ENCODE measurements at places on chromosomes 1 and 21.
A peak's percentile ranks its signal among the peaks of the same experiment; 100 is the strongest.

DNA sequence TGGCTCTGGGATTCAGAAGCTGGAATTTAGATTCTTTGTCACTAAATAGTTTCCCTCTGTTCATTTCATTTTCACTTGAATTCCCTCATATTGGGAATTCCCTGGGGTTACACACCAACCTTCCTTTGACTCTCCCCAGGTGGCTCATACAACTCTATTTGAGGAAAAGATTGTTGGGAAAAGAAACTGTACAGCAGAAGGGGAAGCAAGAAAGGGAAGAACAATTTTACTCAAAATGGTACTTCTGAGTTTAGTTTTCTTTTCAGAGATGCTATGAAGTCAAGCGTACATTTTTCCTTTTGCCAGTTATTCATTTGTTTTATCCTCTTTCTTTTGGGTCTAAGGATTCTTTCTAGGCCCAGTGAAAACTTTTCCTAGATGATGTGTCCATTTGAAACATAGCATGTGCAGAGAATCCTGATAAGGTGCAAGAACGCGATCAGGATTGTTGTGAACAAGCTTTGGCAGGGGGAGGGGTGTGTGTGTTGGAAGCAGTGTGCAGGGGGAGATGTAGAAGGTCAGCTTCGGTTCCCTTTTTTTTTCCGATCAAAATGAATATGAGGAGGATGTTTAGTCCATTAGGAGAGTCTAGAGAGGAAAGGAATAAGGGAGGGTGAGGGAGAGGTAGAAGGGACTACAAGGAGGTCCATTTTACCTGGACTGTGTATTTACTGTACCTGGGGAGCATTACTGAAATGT is 26.8 kb upstream of the CD1D start:
- no peak for DNase-seq

- no peak for DNase-seq
Observed at GRCh38 chr1:54363925-54364324, 42.3 kb downstream of the SSBP3 start.

- no peak for DNase-seq
Observed at GRCh38 chr1:201780952-201781351, 48.0 kb upstream of the IPO9 start.

- DNase-seq, result peak; percentile 37
Observed at GRCh38 chr1:119008483-119009311, 20.6 kb upstream of the TBX15 start.

DNA sequence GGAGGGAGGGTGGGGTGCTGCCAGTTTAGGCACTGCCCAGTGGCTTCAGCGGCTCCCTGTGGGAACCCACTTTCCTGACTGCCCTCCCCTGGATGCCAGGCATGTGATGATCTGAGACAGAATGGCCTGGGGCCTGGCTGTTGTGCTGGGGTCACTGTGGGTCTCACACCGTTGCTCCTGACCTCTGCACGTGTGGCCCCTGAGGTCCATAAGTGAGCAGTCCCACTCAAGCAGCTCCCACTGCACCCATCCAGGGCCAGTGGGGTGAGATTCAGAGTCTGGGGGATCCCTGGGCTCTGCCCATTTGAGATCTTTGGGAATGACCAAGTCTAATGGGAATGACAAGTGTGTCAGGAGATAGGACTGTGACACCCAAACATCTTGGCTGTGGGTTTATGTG is 18.0 kb downstream of the PODN start:
- DNase-seq, result no peak

DNA sequence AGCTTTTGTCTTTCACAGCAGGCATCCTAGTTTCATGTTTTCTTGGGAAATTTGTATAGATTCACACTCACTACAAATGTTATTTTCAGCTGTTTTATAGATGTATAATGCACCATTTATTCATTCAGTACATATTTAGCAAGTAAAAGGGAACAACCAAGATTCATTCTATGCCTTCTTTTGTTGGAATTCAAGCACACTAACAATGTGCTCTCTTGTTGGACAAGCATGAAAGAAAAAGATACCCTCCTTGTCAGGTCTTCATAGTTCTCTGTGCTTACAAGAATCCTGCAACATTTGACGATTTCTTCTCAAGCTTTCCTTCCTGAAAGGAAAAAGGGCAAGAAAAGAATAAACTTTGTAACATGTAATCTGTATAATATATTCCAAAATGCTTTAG is 456.0 kb downstream of the USP25 start:
- no peak for DNase-seq

DNA sequence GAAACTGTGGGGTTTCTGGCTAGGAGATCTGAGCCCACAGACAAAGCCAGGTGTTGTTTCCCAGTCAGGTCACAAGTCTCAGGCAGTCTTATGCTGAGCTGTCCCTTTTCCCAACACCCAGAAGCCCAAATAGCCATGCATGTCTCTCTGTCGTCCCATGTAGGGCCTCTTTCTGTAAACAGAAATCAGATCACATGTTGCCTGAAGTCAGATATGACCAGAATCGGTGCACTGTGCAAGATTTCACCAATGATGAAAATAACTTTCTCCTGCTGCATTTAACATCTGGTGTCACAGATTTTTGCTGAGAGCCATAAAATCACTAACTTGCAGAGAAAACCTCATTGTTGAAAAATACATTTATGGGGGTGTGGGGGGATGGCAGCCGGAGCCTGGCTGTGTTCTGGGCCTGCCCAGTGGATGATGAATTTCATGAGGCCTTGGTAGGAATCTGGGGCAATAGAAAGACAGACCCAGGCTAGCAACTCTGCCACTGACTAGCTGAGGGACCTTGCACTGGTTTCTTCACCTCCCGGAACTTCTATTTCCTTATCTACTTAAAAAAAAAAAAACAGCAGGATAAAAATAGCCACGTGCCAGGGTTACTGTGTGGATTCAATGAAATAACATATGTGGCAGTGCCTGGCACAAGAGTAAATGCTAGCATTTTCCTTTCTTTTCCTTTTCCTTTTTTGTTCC is 158.8 kb upstream of the NFIA start:
- no peak for DNase-seq

GRCh38 chr1:1782399-1783221 is 4.3 kb upstream of the NADK start:
- DNase-seq, result no peak

DNA sequence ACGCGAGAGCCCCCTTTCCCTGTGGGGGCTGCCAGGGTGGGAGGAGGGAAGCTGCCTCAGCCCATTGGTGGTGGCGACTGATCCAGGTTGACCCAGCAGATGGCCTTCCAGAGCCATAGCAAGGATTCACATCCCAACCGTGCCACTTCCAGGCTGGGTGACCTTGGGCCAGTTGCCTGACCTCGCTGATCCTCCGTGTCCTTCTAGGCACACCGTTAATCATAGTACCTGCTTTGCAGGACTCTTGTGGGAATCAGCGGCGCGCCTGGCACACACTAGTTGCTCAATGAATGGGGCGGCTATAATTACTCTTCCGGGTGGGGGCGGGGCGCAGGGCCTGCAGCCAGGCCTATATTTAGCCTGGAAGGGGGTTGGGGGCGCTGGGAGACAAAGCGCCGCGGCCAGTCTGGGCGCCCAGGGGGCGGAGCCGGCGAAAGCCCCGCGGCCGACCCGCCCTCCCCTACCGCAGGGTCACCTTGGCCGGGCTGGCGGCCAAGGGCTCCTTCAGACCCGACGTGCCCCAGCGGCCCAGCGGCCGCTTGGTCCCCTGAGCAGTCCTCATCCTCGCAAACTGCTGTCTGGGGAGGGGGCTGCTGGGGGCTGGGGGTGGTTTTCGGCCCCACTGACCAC is 5.1 kb downstream of the HSPB7 start:
- DNase-seq, result peak; percentile 39

DNA sequence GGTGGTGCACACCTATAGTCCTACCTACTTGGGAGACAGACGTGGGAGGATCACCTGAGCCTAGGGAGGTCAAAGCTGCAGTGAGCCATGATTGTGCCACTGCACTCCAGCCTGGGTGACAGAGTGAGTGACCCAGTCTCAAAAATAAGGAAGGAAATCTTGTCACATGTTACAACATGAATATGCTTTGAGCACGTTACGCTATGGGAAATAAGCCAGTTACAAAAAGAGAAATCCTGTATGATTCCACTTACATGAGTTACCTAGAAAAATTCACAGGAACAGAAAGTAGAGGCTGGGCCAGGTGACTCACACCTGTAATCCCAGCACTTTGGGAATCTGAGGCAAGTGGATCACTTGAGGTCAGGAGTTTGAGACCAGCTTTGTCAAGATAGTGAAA is 6.7 kb upstream of the PADI6 start:
- no peak for DNase-seq

DNA sequence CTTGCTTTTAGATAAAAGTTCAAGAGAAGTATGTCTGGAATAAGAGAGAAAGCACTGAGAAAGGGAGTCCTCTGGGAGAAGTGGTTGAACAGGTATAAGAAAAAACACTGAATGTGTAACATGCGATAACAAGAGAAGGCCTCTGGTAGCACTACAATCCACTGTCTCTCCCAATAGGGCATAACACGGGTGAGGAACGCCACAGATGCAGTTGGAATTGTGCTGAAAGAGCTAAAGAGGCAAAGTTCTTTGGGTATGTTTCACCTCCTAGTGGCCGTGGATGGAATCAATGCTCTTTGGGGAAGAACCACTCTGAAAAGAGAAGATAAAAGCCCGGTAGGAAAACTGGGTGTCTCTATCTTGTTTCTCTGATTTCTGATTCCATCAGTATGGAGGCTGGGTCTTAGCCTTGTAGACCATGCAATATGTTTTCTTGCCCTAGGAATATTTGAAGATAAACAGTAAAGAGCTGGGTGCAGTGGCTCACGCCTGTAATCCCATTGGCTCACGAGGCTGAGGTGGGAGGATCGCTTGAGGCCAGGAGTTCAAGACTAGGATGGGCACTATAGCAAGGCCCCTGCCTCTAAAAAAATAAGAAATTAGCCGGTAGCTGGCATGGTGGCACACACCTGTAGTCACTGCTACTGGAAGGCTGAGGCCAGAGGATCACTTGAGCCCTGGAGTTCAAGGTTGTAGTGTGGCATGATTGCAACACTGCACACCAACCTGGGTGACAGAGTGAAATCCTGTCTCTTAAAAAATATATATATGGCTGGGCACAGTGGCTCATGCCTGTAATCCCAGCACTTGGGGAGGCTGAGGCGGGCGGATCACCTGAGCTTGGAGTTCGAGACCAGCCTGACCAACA is 40.4 kb downstream of the DAP3 start:
- DNase-seq, result peak; percentile 75

- no peak for DNase-seq
Observed at GRCh38 chr21:40797891-40798290, 49.1 kb downstream of the DSCAM start.

DNA sequence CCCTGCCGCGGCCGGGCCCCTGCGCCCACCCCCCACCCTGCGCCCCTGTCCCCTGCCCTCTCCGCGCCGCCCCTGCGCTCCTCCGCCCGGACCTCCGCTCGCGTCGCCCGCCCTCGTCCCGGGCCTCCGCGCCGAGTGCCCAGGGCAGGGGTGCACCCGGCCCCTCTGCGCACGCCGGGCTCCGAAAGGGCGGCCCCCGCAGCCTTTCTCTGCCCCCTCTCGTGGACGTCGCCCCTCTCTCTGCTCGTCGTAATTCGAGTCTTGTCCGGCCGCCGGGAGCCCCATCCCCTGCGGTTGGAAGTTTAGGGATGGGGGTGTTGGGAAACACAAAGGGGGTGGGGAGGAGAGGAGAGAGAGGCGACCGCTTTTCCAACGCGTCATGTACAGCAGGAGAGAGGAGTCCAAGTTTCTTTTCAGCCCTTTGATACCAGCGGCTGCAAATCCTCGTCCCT is 407 bp downstream of the GALNT2 start:
- peak; percentile 43 for DNase-seq

DNA sequence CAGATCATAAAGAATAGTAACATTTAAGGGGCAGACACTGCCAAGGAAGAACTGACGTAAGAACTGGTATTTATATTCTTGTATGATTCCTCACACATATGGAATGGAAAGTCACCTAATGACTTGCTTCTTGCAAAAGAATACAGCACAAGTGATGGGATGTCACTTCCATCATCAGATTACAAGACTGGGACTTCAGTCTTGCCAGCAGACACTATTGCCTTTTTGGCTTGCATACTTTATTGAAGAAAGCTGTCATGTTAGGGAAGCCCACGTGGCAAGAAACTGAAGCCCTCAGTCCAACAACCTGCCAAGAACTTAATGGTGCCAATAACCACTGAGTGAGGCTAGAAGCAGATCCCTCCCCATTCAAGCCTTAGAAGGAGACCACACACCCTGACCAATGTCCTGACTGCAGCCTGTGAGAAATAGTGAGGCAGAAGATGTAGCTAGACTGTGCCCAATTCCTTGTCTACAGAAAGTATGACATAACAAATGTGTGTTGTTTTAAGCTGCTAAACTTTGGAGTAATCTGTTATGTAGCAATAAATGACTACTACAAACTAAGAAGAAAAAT is 12.0 kb downstream of the EGLN1 start:
- DNase-seq, result no peak

DNA sequence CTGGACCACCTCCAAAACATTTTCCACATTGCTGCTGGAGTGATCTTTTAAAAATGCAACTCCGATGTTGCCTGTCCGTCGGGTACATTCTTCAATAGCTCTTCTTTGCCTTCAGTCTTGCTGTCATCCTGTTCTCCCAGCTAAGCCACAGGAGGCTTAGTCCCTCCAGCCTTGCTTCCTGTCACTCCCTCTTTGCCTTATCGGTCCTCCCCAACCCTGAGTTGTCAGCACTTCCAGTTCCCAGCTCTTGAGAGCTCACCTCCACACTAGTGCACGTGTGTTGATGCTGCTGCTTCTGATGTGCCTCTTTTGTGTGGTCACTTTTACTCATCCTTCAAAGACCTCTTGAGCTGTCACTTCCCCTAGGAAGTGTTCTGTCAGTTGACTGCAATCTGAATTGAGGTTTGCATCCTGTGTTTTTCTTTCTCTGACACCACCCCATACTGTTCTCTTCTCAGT is 15.3 kb downstream of the UCK2 start:
- DNase-seq, result peak; percentile 29

- no peak for DNase-seq
Observed at GRCh38 chr1:200374569-200375295, 35.1 kb downstream of the ZNF281 start.

- DNase-seq, result no peak
Observed at GRCh38 chr1:90358448-90358847, 358.7 kb downstream of the BARHL2 start.

GRCh38 chr1:229781453-229781852 is 155.4 kb downstream of the URB2 start:
- DNase-seq, result peak; percentile 52

DNA sequence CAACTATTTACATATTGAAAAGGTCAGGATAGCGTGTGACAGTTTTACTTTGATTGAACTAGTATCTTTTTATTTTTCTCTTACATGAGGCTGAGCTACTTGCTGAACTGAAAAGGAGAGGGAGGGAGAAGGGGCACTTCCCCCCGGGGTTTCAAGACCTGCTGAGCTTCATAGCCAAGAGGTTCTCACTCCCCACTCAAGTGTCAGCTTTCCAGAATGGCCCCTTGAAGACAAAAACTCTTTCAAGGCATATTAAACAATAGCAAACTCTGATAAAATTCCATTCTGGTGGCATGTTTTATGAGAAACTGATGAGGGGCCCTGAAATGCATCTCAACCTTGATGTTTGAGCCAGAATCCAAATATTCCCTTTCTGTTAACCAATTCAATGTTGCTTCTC is 143.0 kb downstream of the KAZN start:
- DNase-seq, result no peak

GRCh38 chr1:183360473-183360872 is 57.7 kb downstream of the NMNAT2 start:
- DNase-seq, result no peak

Measured in cerebellar cortex (tissue), 1 donor.